T-helper 2 cell (primary cell): ENCODE measurements at places on chromosomes 3 and 15.

- DNase-seq = no peak
These were observed 12.4 kb downstream of the GNAI2 start for GRCh38 chr3:50248387-50248786.

DNA sequence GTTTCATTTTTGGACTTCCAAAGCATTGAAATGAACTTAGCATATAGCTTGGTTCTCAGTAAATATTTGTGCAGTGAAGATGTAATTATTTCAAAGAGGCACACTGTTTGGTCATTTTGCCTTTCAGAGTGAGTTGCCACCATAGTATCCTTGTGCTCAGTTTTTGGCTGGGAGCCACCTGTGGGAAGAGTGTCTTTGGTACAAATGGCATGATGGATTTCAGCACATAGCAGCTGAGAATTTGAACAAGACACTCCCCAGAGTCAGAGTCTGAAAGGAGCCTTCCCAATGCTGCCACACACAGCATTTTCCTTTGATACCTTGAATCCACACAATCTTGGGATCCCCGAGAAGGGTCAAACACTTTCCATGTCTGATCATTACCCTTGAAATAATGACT lies 897.2 kb upstream of the ARPP21 start:
- DNase-seq = no peak

DNA sequence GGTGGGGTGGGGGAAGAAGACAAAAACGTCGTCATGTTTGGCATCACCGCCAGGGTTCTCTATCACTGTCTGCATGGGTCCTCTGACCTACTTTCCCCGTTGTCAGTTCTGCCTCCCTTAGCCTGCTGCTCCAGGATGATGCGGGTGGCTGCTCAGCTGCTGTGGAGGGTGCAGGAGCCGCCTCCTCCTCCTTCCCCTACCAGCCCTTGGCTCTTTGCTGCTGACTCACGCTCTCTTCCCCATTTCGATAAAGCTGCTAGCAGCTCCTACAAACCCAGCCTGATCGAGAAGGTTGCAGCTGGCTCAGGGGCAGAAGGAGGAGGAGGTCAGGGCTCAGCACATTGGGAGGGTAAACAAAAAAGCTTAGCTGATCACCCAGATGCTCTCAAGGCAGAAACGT lies 49.5 kb upstream of the SEC13 start:
- DNase-seq = no peak

DNA sequence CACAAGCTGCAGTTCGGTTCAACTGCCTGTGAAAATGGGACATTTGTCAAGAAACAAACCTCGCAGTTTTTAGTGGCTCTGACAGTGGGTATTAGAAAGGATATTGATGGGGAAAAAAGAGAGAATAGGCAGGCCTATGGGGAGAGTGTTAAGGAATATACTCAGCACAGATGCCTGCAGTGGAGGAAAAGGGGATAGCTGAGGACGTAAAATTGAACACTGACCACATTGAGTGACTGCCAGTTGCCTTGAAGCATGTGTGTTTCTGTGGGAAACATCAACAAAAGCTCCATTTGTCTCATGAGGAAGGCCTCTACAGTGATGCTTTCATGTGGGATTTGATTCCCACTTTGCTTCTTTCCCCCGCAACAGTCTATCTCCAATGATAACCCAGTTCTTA lies 1042.1 kb downstream of the TUSC7 start:
- DNase-seq = no peak

GRCh38 chr3:173785004-173785403 lies 387.5 kb downstream of the NLGN1 start:
- DNase-seq = no peak
